ENCODE measurements at places on chromosomes 4 and X.

DNA sequence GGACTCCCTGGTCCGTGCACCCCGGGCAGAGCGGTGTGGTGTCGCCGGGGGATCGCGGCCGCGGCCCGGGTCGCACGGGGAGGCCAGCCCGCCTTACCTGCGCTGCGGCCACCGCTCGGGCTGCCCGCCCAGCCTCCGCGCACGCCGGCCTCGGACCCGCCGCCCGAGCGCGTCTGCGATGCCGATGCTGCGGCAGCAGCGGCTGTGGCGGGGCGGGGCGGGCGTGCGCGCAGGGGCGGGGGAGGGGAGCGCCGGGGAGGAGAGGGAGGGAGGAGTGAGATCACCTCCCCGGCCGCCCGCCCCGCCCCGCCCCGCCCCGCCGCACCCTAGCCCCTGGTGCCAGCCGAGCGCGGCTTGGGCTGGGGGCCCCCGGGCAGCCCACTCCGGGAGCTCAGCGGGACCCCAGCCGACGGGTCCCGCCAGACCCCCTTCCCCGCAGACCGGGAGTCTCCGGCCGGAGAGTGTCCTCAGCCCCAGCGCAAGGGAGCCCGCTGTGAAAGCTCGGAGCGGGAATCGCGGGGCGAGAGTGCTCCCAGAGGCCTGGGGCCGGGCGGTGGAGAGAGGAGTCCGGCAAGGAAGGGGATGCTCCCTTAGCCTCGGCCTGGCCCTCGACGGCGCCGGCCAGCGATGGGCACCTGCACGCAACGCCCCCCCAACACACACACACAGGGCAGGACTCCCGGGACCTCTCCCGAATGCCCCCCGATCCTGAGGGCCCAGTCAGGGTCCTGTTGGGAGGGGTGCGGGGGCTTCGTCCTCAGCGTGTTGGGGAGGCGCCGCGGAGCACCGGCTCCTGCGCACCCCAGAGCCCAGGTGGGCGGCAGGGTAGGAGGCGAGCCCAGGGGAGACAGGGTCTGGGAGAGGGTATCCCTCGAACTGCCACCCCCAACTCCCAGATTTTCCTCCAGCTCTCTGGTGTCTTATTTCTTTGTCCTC is at the start of gene L1CAM:
Gene L1CAM (minus strand): TSS at position 206 of the 936 bp plus-strand sequence. CDS start 10,337 bp downstream, outside the sequence.
- DNase-seq, result no peak

DNA sequence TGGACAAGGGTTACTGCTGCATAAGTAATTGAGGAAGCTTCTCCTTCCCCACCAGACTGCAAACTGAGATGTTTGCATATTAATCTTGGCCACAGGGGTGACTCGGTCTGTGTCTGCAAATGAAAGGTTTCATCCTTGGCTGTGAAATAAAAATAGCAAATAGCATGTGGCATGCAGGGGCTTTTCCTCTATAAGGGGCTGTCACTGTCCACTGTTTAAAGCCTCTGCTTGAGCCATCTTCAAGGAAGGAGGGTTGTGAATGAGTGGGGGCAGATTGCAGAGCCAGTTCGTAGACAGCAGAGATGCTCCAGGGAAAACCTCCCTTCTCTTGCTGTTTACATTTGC is 33.3 kb downstream of the TMSB4X start:
- DNase-seq, result no peak

- DNase-seq, result no peak
Observed at GRCh38 chr4:169253904-169254303, 16.9 kb downstream of the SH3RF1 start.

- DNase-seq, result peak; percentile 27
Observed at GRCh38 chr4:139014371-139015268, 961 bp upstream of the NOCT start.

GRCh38 chrX:7286168-7286837 is 138.3 kb upstream of the PUDP start:
- DNase-seq, result no peak

- DNase-seq, result no peak
Observed at GRCh38 chrX:37754516-37754915, 25.3 kb upstream of the CYBB start.

DNA sequence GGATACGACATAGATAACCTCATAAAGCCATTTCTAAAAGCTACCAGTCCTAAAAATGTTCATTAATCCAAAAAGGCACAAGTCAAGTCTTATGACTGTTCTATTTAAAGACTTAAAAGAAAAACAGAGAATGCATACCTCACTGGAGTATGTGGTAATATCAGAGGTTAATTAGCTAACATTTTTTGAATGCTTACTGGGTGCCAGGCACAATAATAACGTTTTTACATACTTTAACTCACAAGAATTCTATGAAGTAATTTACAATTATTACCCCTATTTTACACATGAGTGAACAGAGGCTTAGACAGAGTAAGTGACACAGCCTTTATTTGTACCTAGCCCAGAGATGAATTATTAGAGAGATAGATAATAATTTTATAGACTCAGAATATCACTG is 207.5 kb downstream of the PDGFC start:
- no peak for DNase-seq

- DNase-seq, result no peak
Observed at GRCh38 chrX:101605146-101605545, 12.7 kb downstream of the ARMCX6 start.

DNA sequence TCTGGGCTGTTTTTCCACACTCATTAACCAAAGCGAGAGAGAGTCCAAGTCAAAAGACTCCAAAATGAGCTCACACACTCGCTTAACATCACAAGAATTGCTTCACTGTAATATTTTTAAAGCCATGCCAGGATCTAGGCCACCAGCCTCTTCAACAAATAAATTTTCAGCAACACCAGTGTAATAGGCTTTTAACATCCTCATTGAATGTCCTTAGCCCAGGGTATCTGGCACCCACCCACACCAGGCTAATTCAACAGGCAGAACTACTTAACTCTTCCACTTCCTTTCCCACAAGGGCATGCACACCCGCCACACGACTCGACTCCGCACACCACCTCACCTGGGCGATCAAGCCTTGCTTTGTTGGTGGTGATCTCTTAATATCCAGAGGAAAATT is 34.2 kb downstream of the FAT1 start:
- no peak for DNase-seq

DNA sequence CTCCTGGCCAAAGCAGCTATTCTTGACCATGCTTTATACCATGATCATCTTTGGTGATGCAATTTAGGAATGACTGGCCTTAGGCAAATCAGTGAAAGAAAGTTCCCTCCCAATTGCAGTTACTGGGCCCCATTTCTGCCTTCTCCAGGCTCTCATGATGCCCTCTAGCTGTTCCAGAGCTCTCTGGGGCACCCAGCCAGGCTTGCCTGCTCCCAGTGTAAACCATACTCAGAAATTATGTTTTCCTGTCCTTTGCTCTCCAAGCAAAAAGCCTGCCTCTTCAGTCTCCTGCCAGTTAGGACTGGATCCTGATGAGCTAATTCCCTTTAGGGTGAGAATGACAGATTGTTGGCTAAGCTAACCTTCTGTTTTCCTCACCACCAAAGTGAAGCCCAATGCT is 85.3 kb upstream of the RBPJ start:
- peak; percentile 87 for DNase-seq

DNA sequence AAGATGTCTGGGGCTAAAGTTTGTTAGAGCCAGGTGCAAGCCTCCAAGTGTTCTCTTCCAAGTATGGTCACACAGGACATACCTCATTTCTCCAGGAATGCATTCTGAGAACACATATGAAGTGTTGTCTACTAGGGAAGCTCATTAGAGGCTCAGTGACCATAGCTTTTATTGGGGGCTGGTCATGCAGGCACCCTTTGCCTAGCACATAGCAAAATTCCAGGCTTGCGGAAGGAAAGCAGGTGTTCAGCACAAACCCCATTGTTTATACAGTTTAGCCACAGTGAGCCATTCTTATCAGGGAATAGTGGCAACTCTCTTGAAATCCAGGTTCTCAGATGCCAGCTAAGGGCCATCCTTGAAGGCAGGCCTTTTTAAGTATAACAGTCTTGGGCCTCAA is 339.4 kb upstream of the ZCCHC13 start:
- DNase-seq, result no peak

GRCh38 chr4:170128219-170128804 is 38.6 kb upstream of the AADAT start:
- no peak for DNase-seq

DNA sequence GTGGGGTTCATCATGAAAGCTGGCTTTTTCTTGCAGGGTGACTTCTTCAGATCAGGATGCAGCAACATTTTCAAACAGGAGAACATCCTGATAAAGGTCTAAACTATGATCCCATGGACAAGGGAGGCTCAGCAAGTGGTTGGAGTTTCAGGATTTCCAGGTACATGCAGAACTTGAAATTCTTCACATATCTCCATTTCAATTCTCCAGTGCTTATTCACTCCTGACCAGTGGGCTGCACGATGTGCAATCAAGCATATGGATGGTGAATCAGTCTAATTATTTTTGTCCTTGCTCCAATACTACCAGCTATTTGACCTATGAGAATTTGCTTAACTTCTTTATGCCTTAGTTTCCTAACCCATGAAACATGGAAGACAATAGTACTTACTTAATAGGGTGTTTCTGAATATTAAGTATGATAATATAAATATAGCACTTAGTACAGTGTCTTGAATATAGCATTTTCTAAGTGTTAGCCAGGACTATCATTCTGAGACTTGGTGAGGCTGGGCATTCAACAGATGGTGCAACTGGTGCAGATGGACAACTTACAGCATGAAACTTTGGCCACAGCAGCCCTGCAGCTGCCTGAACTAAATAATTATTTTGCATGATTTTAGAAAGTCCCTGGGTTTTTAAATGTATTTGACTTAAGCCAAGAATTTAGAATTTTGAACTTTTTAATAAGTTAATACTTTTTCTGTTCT is 92.4 kb downstream of the HPGD start:
- DNase-seq, result no peak

DNA sequence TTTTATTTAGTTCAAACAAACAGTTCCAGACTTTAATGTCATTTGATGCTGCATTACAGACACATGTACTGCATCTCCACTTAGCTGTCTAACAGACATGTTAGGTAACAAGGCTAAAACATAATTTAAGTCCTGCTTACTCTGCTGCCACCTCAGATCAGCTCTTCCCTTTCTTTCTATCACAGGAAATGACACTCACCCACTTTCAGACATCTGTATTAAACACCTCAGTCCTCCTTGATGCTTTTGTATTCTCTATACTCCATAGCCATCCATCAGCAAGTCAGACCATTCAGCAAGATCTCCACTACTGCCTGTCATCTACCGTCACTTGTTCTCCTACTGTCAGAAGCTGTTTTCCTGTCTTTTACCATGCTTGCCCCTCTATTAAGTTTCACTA is 405.4 kb downstream of the IL15 start:
- DNase-seq, result no peak

DNA sequence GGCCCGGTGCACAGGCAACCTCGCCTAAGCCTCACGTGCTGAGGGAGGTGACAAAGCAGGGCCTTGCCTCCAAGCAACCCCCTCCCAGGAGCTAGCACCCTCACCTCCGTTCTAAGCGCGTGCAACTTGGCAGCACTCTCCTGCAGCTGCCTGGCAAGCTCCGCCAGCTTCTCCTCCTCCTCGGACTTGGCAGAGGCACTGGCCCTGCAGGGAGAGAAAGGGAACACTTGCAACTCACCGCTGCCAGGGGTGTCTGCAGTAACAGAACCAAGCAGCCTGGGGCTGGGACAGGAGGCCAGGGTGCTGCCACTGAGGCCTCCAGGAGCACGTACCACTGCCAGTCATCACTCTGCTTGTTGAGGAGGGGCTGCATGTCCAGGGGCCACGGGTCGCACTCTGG is 10.3 kb upstream of the TREX2 start:
- DNase-seq, result no peak

All from NCI-H2081 (cell line).